ENCODE measurements at places on chromosomes 11 and 22.

- DNase-seq, result no peak
Measured at GRCh38 chr11:86816251-86816726, 15.9 kb downstream of the PRSS23 start.

DNA sequence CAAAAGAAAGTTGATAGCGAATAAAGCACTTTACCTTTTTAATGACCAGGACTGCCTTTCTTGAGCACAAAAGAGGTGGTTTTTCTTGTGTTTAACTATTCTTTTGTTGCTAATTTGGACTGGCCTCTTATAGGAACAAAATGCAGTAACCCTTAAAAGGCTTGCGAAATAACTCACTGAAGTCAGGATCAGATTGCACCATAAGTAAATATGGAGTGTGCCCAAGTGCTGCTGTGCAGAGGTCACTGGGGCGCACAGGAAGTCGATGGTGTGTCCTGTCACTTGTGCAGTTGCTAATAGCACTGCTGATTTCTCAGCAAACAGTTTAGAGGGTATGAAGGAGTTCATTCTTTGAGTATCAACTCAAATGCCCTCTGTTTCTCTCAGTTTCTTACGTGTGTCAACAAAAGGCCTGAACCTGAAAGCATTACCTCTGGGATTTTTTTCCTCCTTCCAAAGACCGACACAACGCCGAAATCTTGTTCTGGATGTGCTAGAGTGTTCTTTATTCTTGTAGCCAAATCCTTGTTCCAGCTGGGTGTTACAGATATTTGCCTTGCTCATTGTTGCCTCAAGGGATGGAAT is 71.3 kb downstream of the ATXN10 start:
- DNase-seq, result no peak

DNA sequence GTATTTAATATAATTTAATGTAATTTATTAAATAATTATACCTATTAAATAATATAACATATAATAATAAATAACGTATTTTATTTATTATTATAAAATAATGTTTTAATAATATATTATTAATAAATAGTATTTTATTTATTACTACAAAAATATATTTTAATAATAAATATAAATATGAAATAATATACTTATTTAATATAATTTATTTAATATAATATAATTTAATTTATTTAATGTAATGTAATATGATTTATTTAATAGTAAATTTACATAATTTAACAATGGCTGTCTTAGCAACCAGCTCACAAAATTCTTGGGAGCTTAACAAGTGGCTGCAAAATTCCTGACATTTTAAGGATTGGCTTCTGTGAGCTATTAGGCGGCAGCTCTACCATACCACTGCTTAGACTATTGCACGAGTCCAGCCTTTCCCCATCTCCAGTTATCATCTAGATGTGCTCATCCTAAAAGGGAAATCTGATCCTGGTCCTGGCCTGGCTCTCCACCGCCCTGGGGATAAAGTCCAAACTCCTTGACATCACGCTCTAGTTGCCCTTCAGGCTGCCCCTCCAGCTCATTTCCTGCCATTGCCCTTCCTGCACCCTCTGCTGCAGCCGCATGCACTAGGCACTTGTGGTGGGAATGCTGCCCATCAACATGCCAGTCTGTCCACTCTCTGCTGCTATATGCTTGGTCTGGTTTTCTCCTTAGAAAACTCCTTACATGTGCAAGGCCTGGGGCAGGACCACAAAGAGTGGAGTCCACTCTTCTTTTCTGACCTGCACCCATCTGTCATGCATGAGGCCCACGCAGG is 9.8 kb downstream of the MMP20 start:
- DNase-seq, result no peak

- DNase-seq, result no peak
Measured at GRCh38 chr11:3095712-3096361, 38.6 kb upstream of the CARS1 start.

- no peak for DNase-seq
Measured at GRCh38 chr11:67271541-67272284, 5.4 kb downstream of the GRK2 start.

DNA sequence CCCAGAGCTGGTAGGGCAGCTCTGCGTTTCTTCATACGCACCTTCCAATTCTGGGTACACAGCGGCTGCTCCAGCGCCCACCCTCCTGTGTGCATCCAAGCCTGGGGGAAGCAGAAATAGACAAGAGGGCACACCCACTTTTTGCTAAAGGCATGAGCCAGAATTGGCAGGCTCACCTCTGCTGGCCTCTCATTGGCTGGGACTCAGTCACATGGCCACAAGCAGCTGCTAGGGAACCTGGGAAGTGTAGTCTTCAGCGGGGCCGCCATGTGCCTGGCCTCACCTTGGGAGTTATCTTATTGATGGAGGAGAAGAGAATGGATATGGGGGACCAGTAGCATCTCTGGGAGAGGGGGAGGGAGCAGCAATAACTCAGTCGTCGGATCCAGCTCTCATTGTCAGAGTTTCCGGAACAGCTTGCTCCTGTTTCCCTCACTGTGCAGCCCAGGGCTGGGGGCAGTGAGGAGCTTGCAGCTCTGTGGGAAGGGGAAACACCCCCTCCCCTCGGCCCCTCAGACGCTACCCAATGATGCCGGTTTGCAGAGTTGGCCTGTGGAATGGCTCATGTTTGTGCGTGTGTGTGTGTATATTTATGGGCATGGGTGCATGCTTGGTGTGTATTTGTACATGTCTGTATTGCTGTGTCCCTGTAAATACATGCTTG is 11.8 kb upstream of the MIEF1 start:
- DNase-seq, result peak; percentile 49

- no peak for DNase-seq
Measured at GRCh38 chr11:86497310-86497709, 122.6 kb downstream of the CCDC81 start.

DNA sequence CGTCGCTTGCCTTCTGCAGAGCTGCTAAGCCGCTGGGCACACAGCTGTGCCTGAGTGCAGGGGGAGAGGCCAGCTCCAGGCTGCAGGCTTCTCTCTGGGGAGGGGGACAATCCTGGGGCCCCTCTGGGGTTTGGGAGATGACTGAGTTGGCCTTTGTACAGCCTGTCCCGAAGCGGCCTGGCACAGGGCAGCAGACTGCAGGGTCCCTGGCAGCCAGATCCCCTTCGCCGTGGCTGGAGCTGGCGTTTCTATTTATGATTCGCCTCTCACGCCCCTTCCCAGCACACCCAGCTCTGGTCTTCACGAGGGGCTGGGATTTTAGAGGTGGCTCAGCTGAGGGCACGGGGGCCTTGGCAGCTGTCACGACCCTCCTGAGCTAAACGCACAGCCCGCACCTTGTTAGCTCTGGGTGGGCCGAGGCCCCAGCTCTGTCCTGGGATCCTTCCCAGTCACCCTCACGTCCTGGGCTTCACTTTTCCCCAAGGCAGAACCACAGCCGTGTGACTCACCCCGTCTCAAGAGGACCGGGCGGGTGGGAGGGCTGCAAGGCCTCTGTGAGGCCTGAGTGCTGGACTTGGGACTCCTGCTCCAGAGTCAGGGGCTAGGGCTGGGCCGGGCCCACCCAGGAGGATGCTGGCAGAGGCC is 18.4 kb downstream of the OSBPL5 start:
- no peak for DNase-seq

GRCh38 chr11:28488336-28488735 is 380.1 kb downstream of the METTL15 start:
- DNase-seq, result no peak

DNA sequence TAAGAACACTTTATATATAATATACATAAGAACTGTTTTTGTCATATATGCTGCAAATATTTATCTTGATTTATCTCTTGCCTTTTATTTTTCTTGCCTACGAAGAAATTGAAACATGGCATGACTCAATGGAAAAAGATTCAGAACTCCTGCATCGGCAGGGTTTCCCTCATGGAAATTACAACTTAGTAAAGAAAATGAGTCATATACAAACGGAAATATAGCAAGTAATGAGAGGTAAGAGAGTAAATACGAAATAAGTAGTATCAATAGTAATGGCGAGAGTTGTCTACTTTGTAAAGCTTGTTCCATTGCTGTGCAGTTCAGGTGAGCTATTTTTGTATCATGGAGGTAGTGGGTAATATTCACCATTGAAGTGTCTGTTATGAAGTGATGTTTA is 350.4 kb downstream of the DDX10 start:
- DNase-seq, result no peak

DNA sequence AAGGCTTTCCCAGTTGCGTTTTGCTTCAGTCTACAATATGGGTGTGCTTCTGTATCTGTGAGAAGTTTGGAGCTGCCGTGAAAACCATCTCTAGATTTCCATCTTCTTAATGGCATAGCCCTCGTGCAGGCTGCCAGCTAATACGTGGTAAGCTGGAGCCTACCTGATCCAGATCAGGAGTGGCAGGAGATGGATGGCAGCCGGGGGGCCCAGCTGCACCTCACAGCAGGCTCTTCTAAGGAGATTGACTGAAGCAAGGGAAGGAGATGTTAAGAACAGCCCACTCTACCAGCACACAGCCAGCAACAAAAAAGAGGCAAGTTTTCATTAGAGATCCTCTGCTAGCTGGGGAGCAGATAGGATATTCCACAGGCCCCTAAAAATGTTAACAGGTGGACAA is 115.5 kb downstream of the MSANTD4 start:
- DNase-seq, result no peak

DNA sequence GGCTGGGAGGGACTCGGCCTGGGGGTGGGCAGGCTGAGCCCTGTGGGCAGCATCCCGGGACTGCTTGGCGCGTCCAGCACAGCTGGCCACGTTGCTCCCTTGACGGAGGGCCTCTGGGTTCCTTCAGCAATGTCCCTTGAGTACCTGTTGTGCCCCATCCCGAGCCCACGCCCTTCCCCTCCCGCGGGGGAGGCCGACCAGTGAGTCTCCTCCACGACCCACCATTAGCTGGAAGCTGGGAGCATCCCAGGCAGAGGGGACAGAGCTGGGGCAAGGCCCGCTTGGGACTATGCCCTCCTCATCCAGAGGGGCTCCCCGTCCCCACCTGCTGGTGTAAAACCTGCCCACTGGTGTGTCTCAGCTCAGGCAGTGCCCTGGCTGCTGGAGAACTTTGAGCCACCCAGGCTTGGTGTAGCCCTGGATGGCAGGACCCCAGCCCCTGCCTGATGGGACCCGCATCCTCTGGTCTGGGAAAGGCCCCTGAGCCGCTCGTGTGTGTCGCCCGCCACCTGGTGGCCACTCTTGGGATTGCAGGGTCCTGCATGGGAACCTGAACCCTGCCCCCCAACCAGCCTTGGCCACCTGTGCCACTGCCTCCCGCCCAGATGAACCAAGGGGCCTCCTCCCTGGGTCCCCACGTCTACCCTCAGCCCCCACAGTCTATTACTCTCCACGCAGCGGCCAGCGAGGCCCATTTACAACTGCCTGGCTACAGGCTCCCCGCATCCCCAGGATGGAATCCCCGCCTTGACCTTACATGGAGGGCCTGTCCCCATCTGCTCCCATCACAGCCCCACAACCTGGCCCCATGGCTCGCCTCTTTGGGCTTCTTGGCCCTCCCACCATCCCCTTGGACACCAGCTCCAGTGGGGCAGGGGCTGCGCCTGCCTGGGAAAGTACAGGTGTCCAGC is 16.6 kb upstream of the ARHGAP8 start:
- peak; percentile 88 for DNase-seq

GRCh38 chr11:1129611-1130160 is 28.1 kb upstream of the MUC5AC start:
- no peak for DNase-seq

- no peak for DNase-seq
Measured at GRCh38 chr11:89490602-89490980, 584 bp downstream of the NOX4 start.

- no peak for DNase-seq
Measured at GRCh38 chr11:81237139-81237538, 1496.5 kb downstream of the FAM181B start.

DNA sequence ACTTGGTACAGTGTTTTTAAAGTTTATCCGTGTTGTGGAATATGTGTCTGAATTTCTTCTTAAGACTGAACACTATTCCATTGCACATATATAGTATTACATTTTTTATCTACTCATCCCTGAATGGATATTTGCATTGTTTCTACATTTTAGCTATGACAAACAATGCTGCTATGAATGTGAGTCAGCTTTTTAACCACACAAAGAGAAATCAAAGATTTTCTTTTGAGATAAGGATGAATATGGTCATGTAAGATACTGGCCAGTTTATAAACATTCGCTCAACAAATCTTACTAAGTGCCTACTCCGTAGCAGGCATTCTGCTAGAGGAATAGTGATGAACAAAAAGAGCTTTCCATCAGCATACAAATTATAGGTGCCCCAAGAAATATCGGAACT is 16.5 kb upstream of the OR9G4 start:
- DNase-seq, result no peak

DNA sequence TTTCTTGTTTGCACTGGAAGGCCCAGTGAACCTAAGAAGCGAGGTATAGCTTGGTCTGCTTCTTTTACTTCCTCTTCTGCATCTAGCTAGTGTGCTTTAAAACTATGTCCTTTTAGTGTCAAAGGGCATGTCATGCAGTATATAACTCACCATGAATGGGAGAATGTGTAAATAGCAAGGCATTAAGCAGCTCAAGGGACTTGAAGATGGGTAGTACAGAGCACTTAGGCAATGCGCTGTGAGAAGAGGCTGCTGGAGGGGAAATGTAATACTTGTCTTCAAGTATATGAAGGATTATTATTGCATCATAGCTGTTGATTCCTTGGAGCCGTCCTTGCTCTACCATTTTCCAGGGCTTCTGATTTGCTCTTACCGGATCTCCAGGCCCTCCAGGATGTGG is 7.6 kb downstream of the MAML2 start:
- no peak for DNase-seq

GRCh38 chr11:12414611-12415010 is 37.2 kb downstream of the PARVA start:
- no peak for DNase-seq

- no peak for DNase-seq
Measured at GRCh38 chr22:34966980-34967565, 98.9 kb upstream of the ISX start.

GRCh38 chr22:32048069-32048468 is 5.0 kb downstream of the SLC5A1 start:
- DNase-seq, result no peak

DNA sequence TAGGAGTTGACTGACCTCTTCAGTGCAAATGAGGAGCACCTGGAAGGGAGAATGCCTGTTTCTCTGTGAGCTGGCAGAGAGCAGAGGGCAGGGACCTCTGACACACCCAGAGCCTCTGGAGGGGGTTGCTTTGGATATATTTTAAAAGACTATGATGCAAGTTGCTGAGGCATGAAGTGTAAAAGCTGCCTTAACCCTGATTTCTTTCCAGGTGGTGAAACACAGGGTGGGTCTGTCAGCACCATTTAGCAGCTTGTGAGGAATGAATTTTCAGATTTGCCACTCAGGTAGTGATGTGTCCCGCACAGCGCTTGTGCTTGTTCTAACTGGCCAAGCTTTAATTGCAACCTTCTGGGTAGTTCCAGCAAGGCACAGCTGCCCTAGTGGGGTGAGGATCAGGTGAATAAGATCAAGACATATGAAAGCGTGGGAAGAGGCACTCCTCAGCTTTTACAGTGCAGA is 90.2 kb downstream of the SWAP70 start:
- no peak for DNase-seq

- DNase-seq, result no peak
Measured at GRCh38 chr11:37320921-37321320, 722.9 kb upstream of the RAG2 start.

GRCh38 chr11:31943056-31943780 is 132.1 kb upstream of the PAX6 start:
- no peak for DNase-seq

GRCh38 chr11:17696741-17697140 is 22.6 kb upstream of the MYOD1 start:
- no peak for DNase-seq

Measured in stimulated activated CD4-positive, alpha-beta T cell treated with anti-CD3 and anti-CD28 coated beads, Interleukin-1b, Interleukin-23, amount 100 ng/mL, for 24 hours (primary cell).